ENCODE measurements at places on chromosomes 12 and 14. TPM values are rescaled to one million over a fixed set of nuclear protein-coding genes. Genes with fewer than 3 reads are reported as not detected.

DNA sequence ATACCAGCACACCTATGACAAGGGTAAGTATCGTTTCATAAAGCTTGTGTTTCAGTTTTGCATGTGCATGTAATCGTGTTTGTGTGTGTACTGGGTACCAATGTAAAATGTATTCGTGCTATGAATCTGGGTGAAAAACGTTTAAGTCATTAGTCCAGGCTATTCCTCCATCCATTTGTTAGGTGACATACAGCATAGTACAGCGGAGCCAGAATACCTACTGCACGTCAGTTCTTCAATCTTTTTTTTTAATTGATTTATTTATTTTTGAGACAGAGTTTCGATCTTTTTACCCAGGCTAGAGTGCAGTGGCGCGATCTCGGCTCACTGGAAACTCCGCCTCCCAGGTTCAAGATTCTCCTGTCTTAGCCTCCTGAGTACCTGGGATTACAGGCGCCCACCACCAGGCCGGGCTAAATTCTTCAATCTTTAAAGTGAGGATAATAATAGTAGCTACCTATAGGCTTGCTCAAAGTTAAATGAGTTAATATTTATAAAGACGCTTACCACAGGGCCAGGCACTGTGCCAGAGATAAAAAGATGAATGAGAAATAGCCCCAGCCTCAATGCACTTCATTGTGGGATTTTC is 661 bp upstream of the RPS26 start:
- DNase-seq, result no peak
- H3K4me1 ChIP-seq, result peaks cover 16% of the 10 kb centered on the region
- peaks cover 29% of the 10 kb centered on the region for H3K36me3 ChIP-seq
- peak overlapping the region; percentile 86 for H3K27ac ChIP-seq
- no peaks in the 10 kb centered on the region for H3K27me3 ChIP-seq

DNA sequence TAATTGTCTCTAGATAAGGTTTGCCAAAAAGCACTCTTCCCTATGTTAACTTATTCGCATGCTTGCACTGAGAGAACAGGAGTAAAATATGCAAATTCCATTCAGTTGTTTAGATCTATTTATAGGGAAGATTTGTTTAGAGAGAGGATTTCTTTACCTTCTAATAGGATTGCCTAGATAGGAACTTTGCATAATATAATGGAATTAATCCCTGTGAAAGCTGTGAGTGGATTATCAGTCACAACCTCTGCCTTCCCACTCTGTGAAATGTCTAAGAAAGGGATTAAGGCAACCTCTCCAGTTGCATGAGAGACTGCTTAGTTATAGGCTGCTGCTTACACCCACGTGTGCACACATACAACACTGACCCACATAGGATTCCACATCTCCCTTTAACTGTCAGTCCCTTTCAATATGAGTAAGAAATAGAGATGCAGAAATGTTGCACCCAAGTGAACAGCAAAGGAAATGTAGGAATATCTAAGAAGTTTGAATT is 83.2 kb downstream of the ALG10B start:
- no peaks in the 10 kb centered on the region for H3K4me1 ChIP-seq
- no peaks in the 10 kb centered on the region for H3K36me3 ChIP-seq
- no peaks in the 10 kb centered on the region for H3K27me3 ChIP-seq
- no peak overlapping the region for H3K27ac ChIP-seq
- no peak for DNase-seq

DNA sequence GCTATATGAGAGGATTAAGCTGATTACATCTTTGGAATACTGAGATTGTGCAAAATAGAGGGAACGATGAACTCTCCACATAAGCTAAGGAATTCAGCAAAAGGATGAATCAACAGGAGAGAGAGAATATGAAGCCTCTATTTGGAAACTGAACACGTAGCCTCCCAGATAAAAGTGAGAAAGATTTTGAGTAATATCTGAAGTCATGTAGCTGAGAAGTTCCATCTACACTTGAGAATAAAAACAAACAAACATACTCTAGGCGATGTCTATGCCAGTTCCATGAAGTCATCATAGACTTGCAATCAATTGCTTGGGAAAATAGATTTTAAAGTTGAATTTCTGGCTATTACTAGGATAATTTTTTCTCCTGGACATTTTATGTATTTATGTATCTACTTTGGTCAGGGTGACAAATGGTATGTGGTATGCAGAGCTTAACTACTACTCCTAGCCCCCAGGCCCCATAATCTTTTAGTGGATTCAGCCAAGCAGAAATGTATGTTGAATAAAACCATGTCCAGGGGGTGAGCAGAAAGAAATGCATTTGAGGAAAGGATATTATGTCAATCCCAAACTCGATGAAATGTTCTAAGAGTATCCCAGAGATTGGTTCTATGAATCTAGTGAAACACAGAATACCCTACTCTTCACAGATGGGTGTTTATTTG is 627.4 kb downstream of the DIO2 start:
- peaks cover 13% of the 10 kb centered on the region for H3K4me1 ChIP-seq
- H3K27ac ChIP-seq, result peak overlapping the region; percentile 62
- H3K4me3 ChIP-seq, result no peak overlapping the region
- no peaks in the 10 kb centered on the region for H3K27me3 ChIP-seq

- H3K27me3 ChIP-seq, result no peaks in the 10 kb centered on the region
- H3K4me1 ChIP-seq, result peaks cover 70% of the 10 kb centered on the region
- H3K36me3 ChIP-seq, result no peaks in the 10 kb centered on the region
- no peak overlapping the region for H3K4me3 ChIP-seq
Measured at GRCh38 chr12:105324704-105325103, 5.8 kb upstream of the C12orf75 start.

- no peaks in the 10 kb centered on the region for H3K27me3 ChIP-seq
- no peaks in the 10 kb centered on the region for H3K36me3 ChIP-seq
- no peak overlapping the region for H3K4me3 ChIP-seq
- H3K27ac ChIP-seq, result peak overlapping the region; percentile 65
- H3K4me1 ChIP-seq, result peaks cover 9% of the 10 kb centered on the region
- peak; percentile 79 for DNase-seq
Measured at GRCh38 chr12:58509116-58509885, 411.0 kb downstream of the LRIG3 start.

DNA sequence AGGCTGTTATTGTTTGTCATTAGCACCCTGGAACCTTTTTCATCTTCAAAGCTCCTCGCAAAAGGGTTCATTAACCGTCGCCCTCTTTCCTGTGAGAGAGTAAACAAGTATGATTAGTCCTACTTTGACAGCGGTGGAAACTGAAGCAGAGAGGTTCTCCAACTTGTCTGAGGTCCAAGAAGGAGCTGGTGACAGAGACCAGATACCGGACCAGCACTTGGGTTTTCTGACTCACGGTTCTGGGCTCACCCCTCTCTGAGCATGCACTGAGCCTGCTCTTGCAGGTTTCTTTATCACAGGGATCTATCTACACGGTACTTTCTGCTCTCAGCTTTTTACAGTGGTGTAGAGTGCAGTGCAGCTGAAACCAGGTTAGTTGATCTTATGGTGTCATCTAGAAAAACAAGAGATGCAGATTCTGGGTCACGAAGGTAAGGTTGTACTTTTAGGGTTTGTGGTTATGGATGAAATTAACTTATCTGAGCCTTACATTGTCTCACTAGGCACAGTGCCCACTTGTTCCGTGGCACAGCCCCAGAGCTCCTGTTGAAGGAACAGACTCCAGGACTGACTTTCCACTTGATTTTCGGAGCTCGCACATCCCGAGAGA is 62.1 kb downstream of the PPP2R5C start:
- no peaks in the 10 kb centered on the region for H3K27me3 ChIP-seq
- H3K4me1 ChIP-seq, result peaks cover 25% of the 10 kb centered on the region
- DNase-seq, result peak; percentile 76
- no peaks in the 10 kb centered on the region for H3K36me3 ChIP-seq
- peak overlapping the region; percentile 34 for H3K4me3 ChIP-seq

DNA sequence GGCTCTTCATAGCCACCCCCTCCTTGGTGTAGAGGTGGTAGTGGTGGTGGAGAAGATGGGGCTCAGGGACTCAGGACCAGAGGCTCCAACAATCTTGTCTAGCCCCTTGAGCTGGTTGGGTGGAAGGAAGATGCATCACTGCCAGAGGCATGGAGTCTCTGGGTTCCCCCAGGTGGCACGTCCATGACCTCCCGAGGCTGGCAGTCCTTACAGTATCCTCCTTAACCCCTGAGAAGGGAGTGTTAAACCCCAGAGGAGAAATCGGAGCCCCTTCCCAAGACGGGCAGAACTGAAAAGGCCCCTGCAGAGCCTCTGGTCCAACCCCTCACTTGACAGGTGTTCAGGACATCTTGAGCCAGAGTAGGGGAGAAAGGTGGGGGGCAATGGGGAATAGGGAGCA is 9.1 kb downstream of the KRT83 start:
- H3K27me3 ChIP-seq, result no peaks in the 10 kb centered on the region
- no peak overlapping the region for H3K4me3 ChIP-seq
- DNase-seq, result no peak
- no peak overlapping the region for H3K27ac ChIP-seq
- peaks cover 9% of the 10 kb centered on the region for H3K4me1 ChIP-seq
- no peaks in the 10 kb centered on the region for H3K36me3 ChIP-seq

GRCh38 chr12:110329710-110330109 is 48.7 kb downstream of the ATP2A2 start:
- H3K4me1 ChIP-seq, result peaks cover 18% of the 10 kb centered on the region
- no peak for DNase-seq
- H3K27ac ChIP-seq, result no peak overlapping the region
- no peaks in the 10 kb centered on the region for H3K27me3 ChIP-seq
- peaks cover 80% of the 10 kb centered on the region for H3K36me3 ChIP-seq
- no peak overlapping the region for H3K4me3 ChIP-seq

DNA sequence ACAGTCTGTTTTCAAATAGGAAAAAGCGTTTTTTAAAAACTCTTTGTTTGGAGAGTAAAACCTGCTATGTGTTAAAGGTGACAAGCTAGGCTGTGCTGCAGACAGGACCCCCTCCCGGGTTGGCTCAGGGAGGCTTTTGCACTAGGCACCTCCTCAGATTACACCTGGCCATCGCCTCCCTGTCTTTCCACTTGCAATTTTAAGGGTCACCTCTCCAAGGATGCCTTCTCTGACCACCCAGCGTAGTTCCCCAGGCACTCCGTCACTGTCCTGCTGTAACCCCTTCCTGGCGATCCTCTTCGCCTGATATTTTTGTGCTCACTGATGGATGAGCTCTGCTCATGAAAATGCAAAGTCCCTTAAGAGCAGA is 80.7 kb downstream of the NTF3 start:
- H3K36me3 ChIP-seq, result no peaks in the 10 kb centered on the region
- H3K4me1 ChIP-seq, result no peaks in the 10 kb centered on the region
- DNase-seq, result no peak
- no peaks in the 10 kb centered on the region for H3K27me3 ChIP-seq
- no peak overlapping the region for H3K4me3 ChIP-seq

- H3K27me3 ChIP-seq, result peaks cover 4% of the 10 kb centered on the region
- peak; percentile 63 for DNase-seq
- no peaks in the 10 kb centered on the region for H3K36me3 ChIP-seq
- H3K4me1 ChIP-seq, result peaks cover 7% of the 10 kb centered on the region
- peak overlapping the region; percentile 54 for H3K4me3 ChIP-seq
Measured at GRCh38 chr14:76352639-76353281, 23.2 kb upstream of the ESRRB start.

GRCh38 chr12:121801595-121802484 is 2.0 kb upstream of the SETD1B start:
- H3K27ac ChIP-seq, result peak overlapping the region; percentile 99
- H3K4me3 ChIP-seq, result peak overlapping the region; percentile 80
- no peaks in the 10 kb centered on the region for H3K36me3 ChIP-seq
- H3K27me3 ChIP-seq, result no peaks in the 10 kb centered on the region
- H3K4me1 ChIP-seq, result peaks cover 36% of the 10 kb centered on the region
- peak; percentile 56 for DNase-seq

- H3K27me3 ChIP-seq, result no peaks in the 10 kb centered on the region
- no peak overlapping the region for H3K27ac ChIP-seq
- no peaks in the 10 kb centered on the region for H3K36me3 ChIP-seq
- no peak overlapping the region for H3K4me3 ChIP-seq
Measured at GRCh38 chr12:100926669-100927248, 132.2 kb downstream of the ANO4 start.

DNA sequence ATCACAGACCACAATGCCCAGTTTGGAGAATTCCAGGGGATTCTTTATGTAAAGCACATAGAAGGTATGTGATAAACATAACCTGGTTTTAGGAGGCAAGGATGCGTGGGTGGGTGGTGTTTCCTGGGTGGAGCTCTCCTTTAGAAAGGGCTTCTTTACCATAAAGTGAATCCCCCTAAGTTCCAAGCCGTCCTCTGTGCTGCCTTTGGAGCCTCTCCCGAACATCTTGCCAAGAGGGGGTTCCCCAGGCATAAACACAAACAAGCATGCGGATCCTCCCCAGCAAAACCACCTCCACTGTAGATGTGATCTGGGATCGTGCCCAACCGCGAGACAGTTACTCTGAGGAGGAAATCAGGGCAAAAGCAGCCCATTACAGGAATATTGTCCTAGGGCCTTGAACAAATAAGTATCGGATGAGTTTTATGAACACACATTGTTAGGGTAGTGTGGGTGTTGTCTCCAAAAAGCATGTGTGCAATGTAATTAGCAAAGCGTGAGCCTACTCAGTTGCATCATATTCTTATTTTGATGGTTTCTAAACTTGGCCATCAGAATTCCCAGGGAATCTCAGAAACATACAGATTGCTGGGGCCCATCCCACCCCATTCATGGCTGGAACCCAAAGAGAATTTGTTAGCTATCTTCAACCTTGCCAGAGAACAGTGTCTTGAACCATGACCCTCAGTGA is 48.8 kb upstream of the CORO1C start:
- H3K27me3 ChIP-seq, result no peaks in the 10 kb centered on the region
- peaks cover 14% of the 10 kb centered on the region for H3K36me3 ChIP-seq
- peak overlapping the region; percentile 13 for H3K27ac ChIP-seq
- H3K4me1 ChIP-seq, result peaks cover 19% of the 10 kb centered on the region
- DNase-seq, result peak; percentile 52
- no peak overlapping the region for H3K4me3 ChIP-seq

DNA sequence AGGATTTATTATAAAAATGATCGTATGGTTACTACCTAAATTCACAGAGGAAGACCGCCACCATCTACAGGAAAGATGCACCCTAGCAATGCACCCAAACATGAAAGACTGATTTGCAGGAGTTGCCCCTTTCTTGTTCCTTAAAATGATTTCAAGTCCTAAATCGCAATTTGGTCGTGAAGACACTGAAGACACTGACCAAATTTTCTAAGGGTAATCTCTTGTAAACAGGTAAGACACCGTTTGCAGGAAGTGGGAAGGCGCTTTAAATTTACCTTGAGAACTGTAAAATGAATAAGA is 1.0 kb downstream of the SOS2 start:
- peak overlapping the region; percentile 91 for H3K4me3 ChIP-seq
- peaks cover 21% of the 10 kb centered on the region for H3K4me1 ChIP-seq
- DNase-seq, result no peak
- H3K36me3 ChIP-seq, result no peaks in the 10 kb centered on the region
- no peaks in the 10 kb centered on the region for H3K27me3 ChIP-seq

DNA sequence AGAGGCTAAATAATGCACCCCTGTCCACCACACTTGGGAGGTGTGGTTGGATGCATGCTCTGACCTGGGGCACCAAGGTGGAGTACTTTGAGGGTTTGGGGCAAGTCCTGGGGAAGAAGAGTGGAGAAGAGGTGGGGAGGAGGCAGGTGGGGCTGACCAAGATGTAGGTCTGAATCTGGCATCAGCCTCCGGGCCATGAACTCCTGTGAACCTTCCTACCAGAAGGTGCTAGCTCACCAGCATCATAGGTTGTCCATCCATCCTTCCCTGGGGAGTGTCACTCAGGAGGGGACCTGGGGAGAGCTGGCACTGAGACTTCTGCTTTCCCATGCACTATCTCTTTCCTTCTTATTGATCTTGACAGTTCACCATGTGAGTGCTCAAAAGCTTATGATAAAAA is 13.6 kb upstream of the EMP1 start:
- peaks cover 43% of the 10 kb centered on the region for H3K4me1 ChIP-seq
- H3K36me3 ChIP-seq, result no peaks in the 10 kb centered on the region
- H3K4me3 ChIP-seq, result no peak overlapping the region
- no peaks in the 10 kb centered on the region for H3K27me3 ChIP-seq
- no peak for DNase-seq

NOXRED1 gene
- 0.31 TPM for polyA plus RNA-seq

VIPAS39 gene
- 14.9 TPM for polyA plus RNA-seq

ATL1 gene
- 11.4 TPM for polyA plus RNA-seq

SYT1 gene
- 1.7 TPM for polyA plus RNA-seq

TAS2R20 gene
- not detected for polyA plus RNA-seq

RBP5 gene
- polyA plus RNA-seq, result 0.38 TPM

ASB2 gene
- 0.06 TPM for polyA plus RNA-seq

Data from GM23248 (cell line).